Upper lobe of left lung (tissue), 6 donors: ENCODE measurements at places on chromosomes 2 and 18. TPM values are rescaled to one million over a fixed set of nuclear protein-coding genes. Genes with fewer than 3 reads are reported as not detected.

The CCT7 gene
- 153 TPM for total RNA-seq

GRCh38 chr2:38167968-38168350, 92.0 kb upstream of the CYP1B1 start:
- no peak for DNase-seq

- no peak for DNase-seq
Observed at GRCh38 chr2:134075204-134075603, 178.7 kb upstream of the MGAT5 start.

The RELCH gene
- 66.7 TPM for total RNA-seq

The TEX44 gene
- total RNA-seq: not detected
